Omental fat pad (tissue), 4 donors: ENCODE measurements at places on chromosomes 3 and 15.

DNA sequence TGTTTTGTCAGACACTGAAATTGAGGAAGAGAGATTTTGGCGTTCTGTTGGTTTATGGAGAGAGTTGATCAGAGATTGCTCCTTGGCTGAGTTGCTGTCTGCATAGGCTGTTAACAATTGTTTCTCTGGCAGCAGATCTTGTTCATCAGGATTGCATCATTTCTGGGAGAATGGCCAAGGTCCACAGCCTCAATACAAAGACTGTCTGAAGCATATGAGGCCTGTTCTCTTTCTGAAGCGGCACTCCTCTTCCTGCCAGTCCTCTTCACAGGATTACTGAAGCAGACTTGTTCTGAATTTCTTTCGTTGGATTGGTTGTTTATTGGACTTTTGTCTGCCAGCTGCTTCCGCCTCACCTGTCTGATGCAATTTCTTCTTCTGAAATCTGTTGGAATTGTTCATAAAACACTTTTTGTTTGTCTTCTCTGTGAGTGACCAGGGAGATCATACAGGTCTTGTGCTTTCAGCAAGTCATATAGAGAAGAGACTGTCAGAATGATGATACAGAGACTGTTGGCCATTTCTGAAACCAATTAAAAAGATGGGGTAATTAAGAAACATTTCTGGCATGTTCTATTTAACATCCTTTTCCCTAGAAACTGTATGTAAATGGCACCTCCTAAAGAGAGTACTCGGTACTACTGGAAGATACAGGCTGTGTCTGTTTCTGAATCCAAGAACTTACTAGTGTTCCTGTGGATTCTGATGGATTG is 25.5 kb downstream of the SETD5 start:
- DNase-seq, result peak; percentile 59

- DNase-seq, result no peak
Measured at GRCh38 chr3:134309987-134310700, 59.5 kb upstream of the RYK start.

DNA sequence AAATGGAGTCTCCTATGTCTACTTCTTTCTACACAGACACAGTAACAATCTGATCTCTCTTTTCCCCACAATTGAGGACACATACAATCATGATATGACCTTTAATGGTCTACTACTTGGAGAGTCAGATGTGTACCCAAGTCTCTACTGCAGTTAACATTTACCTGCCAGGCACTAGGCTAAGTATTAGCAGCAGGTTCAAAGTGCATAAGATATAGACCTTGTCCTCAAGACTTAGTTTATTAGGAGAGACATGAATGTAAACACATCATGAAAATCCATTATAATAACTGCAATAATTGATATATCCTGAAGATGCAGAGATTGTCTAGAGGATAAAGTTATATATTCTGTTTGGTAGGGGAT is 3.1 kb downstream of the SLC35A5 start:
- no peak for DNase-seq

GRCh38 chr15:76996076-76996525 is 1.2 kb downstream of the PSTPIP1 start:
- no peak for DNase-seq

DNA sequence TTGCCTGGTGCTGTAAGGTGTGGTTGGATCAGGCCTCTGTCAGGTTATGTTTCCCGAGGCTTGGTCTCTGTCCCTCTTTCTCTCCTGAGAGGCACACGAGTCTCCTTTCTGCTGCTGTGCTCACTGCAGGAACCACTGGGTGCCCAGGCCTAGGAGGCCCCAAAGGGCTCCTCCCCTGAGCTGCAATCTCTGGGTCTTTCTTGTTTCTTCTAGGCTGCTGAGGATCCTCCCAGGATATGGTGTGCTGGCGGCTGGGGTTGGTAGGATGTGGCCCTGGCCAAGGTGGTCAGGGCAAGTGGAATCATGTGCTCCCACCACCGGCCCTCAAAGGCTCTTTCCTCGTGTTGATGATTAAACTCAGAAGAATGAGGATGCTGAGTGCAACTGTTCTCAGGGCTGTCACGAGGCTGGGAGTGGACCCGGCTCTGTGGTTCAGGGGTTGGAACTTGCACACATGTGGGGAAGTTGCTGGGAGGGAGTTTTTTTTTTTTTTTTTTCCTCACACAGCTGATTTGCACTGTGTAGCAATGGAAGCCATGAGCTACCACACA is 43.6 kb upstream of the CTSH start:
- DNase-seq, result no peak

DNA sequence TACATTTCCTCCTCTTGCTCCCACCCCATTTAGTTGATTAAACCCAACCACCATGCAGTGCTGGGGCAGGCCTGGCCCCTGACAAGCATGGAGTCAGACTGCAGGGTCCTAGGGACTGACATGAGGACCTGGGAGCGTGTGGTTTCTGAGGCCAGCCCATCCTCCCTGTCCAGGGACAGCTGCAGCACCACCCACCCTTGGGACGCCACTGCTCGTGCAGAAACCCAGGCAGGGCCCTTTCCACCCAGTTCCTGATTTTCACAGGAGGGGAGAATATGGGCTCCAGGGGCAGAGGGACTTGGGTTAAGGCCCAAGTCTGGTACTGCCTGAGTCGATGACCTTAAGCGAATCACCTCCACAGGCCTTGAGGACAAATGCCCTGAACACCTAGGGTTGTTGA is 23.7 kb downstream of the PLXND1 start:
- no peak for DNase-seq

GRCh38 chr3:6168256-6168655 is 692.7 kb upstream of the GRM7 start:
- no peak for DNase-seq

DNA sequence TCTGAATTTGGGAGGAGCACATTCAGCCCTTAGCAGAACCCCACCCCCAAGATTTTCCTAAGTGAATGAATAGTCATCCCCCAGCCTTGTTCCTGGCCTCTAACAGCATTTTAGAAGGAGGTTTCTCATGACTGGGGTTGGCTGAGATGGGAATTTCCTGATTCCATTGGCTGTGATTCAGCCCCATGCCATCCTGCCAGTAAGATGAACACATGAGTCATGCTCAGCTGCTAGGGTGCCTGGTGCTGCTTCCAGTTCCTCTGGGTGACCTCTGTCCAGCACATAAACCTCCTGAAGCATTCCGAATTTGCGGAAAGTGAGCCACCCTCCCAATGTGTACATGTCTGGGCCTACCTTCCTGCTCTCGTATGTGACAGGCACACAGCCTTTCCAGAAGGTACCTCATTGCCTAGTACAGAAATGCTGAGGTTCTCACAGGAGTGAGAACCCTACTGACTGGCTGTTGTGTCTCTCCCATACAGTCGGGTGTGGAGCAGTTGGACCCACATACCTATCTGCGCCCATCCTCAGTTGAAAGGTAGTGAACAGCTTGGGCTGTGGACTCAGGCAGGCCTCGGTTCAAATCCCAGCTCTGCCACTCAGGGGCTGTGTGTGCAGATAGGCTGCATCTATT is 91.7 kb downstream of the APBA2 start:
- no peak for DNase-seq

- DNase-seq, result no peak
Measured at GRCh38 chr3:25027650-25028049, 400.4 kb upstream of the RARB start.

DNA sequence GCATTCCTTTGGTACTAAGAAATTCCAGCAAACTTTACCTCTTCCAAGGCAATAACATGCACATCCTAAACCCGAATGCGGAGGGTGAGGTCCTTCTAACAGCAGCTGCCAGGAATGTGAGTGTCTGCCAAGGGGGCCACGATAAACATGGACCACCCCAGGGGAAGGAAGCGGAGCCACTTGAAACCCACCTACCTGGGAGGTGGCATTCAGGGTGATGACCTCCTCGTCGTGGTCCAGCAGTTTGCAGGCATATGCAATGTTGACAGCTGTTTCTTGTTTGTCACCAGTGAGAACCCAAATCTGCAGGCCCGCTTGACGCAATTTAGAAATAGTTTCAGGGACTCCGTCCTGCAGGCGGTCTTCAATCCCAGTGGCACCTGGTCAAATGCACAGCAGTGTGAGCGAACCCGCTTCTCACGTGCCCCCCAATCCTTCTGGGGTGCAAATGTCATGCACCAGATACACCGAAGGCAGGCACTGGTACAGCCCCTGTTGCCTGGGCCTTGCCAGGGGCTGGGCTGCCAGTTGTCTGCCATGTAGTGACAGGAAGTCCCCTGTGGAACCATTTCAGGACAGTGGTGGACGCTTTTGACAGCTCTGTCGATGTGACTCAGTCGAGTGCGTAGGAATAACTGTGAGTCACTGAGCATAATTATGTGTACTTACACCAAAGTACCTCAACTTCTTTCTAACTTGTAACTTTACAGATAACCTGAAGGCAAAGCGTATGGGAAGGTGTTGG is 161.2 kb downstream of the ATP10A start:
- no peak for DNase-seq

DNA sequence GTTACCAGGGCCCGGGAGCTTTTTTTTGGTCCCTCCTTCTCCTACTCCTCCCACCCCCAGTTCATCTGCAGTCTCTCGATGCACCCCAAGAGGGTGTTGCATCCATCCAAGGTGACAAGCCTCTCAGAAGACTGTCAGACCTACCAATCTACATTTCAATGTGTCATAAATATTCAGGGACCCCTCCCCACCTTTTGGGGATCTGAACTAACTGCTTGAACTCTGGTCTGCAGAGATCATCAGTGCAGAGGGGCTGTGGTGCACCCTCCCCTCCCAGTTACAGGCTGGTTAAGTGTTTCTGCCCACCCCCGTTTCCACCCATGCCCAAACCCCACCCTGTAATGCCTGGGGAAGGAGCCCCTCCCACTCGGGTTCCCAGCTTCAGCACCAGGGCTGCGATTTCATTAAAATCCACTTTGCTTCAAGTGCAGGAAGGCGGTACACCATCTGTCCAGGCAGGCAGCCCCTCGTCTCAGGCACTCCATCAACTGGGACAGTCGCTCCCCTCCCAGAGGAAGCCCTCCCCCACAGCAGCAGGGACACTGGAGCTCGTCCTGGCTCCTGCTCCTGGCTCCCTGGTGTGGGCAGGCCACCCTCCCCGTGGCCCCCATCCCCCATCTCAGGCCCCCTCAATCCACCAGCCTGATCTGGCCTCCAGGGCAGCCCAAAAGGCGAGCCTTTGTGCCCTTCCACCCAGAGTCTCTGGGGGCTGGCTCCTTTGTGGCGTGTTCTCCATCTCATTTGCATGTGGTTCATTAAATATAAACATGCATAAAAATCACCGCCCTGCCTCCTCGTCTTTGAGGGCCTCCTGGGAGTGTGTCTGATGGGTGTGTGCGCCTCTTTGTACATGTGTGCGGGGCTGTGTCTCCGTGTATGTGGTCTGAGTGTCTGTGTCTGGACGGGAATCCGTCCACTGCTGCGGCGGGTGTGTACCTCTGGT is 32.3 kb downstream of the RNU5B-1 start:
- DNase-seq, result no peak

DNA sequence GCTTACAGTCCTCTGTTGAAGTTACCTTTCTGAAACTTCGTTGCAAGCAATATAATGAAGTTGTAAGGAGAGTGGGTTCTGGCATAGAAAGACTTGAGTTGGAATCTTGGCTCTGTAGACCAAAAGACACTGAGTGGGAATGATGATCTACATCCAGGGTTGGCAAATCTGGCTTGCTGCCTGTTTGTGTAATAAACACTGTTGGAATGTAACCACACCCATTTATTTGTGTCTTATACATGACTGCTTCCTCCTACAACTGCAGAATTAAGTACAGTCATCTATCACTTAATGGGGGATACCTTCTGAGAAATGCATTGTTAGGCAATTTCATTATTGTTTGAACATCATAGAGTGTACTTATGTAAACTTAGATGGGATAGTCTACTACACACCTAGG is 178.4 kb upstream of the SUCLG2 start:
- no peak for DNase-seq

DNA sequence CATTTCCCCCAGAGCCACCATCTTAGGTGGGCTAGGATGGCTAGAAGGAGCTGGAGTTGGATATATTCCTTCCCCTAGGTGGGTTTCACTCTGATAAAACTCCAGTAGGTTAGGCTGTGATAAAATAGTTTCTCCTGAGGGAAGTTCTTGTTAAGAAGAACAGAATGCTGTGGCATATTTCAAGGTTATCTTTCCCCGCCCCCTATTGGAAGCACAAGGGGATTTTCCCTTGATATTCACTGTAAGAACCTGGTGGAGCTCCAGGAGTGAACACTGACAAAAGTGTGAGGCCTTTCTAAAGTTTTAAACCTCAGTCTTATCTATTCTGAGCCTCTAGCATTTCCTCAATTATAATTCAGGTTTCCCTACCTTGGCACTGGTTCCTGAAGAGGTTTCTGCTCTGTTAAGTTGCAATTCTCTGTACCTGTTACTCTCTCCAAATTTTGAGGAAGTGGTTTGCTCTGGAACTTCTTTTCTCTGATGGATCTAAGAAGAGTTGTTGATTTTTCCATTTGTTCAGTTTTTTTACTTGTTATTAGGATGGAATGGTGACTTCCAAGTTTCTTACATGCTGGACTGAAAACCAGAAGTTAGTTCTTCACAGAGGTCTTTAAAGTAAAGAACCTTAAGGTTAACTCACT is 113.5 kb downstream of the GMPS start:
- DNase-seq, result no peak

GRCh38 chr3:128970740-128971047 is 23.2 kb downstream of the CFAP92 start:
- no peak for DNase-seq

GRCh38 chr15:28994831-28995596 is 109.2 kb downstream of the APBA2 start:
- no peak for DNase-seq

GRCh38 chr3:122960652-122961051 is 66.9 kb downstream of the SEMA5B start:
- DNase-seq, result no peak

DNA sequence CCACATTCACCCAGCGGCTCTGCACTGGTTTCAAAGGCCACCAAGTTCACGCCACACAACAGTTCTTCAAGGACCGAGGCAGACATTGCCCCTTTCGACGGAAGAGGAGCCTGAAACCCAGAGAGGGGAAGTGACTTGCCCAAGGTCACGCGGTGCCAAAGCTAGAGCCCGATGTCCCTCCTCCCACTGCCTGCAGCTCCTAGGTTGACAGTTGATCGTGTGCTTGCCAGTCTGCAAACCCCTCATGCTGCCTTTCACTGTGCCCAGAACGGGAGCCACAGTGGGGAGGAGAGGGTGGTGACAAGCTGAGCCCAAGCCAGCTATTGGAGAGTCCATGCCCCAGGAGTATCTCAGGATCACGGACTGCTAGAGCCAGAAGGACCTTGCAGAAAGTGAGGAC is 230.9 kb downstream of the XXYLT1 start:
- DNase-seq, result no peak

- no peak for DNase-seq
Measured at GRCh38 chr3:178856804-178857203, 214.8 kb downstream of the ZMAT3 start.
